Activated CD4-positive, alpha-beta T cell treated with anti-CD3 and anti-CD28 coated beads, Interleukin-2, amount 50 U/mL, for 24 hours (primary cell): ENCODE measurements at places on chromosomes 6 and 20.

- no peak for DNase-seq
These were observed 77.4 kb upstream of the CD93 start for GRCh38 chr20:23163562-23163961.

GRCh38 chr6:155011809-155012291 lies 16.7 kb downstream of the TIAM2 start:
- no peak for DNase-seq

DNA sequence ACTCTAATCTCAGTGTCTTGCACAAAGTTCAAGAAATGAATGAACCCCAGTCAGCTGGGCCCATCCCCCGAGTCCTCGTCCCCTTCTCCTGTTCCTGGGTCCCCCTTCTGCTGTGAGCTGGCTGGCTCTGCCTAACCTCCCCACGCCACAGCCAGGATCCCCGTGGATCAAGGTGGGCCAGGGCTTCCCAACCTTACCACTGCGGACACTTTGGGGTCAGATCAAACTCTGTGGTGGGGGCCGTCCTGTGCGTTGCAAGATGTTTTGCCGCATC lies 116.2 kb downstream of the SULF2 start:
- DNase-seq, result no peak

GRCh38 chr6:153312634-153313033 lies 181.6 kb upstream of the RGS17 start:
- no peak for DNase-seq

- no peak for DNase-seq
These were observed 10.6 kb upstream of the STX16 start for GRCh38 chr20:58640446-58640845.
